ENCODE measurements at places on chromosomes 3 and 15.
A peak's percentile ranks its signal among the peaks of the same experiment; 100 is the strongest.

DNA sequence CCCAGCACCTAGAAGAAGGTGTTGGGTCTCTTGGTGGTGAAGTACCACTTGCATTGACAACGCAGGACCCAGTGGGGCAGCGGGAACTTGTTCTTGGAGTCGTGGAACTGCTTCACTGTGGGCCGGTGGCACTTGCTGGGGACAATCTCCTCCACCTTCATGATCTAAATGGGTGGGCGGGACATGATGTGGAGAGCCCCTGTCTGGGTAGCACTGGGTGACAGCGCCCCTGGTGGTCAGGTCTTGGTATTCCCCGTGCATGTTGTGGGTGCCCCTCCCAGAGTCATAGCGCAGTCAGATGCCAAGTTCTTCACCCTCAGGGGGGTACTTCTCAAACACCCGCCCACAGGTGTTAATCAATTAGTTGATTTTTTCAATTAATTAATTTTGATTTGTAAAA, 60.2 kb downstream of the AGBL1 start:
- peak; percentile 11 for DNase-seq

DNA sequence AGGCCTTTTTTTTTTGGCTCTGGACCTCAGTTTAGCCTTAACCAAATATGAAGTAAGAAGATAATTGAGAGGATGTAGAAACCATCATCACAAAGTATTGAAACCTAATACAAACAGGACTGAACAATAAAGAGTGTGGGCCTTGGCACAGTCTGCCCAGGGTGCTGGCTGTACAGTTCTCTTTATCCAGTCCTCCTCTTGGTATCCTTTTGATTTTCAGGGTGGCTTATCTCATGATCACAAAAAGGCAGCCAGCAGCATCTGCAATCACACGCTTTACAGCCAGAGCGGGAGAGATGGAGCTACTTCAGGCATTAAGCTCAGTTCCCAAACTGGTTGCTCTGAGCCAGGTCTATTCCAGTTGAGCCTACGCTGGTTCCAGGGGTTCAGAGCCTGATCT, 239.7 kb downstream of the RPLP1 start:
- DNase-seq: no peak

- no peak for DNase-seq
Observed at GRCh38 chr3:121958801-121959200, 63.2 kb downstream of the ILDR1 start.

- DNase-seq: no peak
Observed at GRCh38 chr3:94935738-94936580, 873.1 kb downstream of the NSUN3 start.

All from stimulated activated CD4-positive, alpha-beta T cell treated with anti-CD3 and anti-CD28 coated beads, Interleukin-4, amount 100 ng/mL, for 24 hours (primary cell).